ENCODE measurements at places on chromosomes 12 and 14. TPM values are rescaled to one million over a fixed set of nuclear protein-coding genes. Genes with fewer than 3 reads are reported as not detected.

DNA sequence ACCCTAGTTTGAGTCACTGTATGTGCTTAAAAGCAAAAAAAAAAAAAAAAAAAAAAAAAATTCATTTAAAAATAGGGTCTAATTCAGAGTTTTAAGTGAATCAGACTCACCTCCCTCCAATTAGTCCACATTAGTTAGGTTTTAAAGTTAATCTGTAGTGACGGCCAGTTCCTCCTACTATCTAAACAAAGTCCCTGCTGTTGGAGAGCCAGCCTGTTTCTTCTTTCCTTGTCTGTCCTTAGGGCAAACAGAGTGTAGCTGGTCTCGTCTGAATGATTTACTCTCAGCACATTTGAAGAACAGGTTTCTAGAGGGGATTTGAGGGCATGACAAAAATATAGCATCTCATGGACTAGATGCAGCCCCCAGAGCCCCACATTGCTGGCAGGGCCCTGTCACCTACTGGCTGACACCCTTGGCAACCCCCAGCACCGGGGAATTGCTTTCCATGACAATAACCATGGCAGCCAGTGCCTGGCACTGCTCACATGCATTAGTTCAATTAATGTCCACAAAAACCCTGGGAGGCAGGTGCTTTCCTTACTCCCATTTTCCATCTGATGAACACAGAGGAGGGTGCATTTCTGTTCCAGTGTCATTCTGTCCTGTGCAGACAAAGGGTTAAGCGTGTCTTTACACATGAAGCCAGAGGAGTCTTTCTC, 138.3 kb downstream of the PLXNC1 start:
- DNase-seq: no peak

DNA sequence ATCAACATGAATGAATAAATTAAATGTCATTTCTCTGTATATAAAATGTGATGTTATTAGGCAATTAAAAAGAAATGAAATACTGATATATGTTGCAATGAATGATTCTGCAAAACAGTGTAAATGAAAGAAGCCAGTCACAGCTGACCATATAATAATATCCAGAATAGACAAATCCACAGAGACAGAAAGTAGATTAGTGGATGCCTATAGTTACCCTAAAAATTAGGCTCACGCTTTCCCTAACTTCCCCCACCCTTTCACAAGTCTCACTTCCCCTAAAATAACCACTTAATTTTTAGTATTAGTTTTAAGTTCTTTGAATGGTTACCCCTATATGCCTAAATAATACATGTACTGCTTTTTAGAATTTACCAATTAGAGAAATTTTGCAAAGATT, 348.9 kb upstream of the FAR2 start:
- no peak for DNase-seq

DNA sequence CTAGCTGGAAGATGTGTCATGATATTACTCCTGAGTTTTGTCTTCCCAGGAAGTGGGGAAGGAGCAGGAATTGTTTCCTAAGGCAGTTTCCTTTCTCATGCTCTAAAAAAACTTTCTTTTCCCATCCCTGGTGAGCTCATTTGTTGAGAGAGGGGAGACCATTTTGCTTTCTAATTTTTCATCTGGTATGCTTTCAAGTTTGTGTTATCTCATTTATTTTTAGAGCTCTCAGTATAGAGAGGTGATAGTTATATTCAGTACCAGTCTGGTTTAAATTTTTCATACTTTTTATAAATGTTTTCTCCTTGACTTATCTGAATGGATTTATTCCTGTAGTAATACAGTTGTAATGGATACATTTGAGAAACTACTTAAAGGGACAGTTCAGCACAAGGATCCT, 79.6 kb downstream of the FBXW8 start:
- no peak for DNase-seq

GRCh38 chr12:56346675-56347074, 8.0 kb downstream of the IL23A start:
- no peak for DNase-seq

GRCh38 chr12:57086493-57087009, 2.4 kb upstream of the NAB2 start:
- DNase-seq: peak; percentile 83

GRCh38 chr12:19223018-19223417, 93.5 kb downstream of the PLEKHA5 start:
- no peak for DNase-seq

- no peak for DNase-seq
These were observed 23.5 kb downstream of the ATP5MC2 start for GRCh38 chr12:53652366-53652765.

DNA sequence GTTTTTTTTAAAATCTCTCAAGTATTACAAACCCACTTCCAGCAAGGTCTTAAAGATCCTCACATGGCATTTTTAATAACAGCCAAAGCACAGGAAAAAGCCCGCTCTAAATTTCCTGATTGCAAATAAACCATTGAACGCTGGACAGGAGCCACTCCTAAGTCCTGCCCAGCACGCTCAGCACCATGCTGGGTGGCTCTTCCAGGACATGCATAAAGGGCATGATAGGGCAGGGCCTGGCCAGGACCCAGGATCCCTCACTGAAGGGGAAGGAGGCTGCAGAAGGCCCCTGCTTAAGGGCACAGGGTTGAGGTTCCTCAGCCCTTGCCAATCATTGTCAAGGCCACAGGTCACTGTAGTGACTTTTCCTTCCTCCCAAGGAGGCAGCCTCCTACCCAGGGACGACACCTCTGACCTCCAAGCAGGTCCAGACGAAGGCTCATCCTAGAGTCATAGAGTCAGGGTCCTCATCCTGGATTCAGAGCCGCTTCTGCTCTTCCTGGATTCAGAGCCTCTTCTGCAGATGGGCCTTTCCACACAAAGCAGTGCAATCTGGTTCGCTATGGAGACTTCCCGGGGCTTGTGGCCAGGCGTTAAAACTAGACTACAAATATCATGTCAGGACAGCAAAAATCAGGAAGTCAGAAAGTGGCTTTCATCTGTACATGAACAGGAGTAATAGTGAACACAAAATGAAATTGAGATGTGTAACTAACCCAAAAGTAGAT, 123.8 kb downstream of the GCH1 start:
- DNase-seq: no peak

DNA sequence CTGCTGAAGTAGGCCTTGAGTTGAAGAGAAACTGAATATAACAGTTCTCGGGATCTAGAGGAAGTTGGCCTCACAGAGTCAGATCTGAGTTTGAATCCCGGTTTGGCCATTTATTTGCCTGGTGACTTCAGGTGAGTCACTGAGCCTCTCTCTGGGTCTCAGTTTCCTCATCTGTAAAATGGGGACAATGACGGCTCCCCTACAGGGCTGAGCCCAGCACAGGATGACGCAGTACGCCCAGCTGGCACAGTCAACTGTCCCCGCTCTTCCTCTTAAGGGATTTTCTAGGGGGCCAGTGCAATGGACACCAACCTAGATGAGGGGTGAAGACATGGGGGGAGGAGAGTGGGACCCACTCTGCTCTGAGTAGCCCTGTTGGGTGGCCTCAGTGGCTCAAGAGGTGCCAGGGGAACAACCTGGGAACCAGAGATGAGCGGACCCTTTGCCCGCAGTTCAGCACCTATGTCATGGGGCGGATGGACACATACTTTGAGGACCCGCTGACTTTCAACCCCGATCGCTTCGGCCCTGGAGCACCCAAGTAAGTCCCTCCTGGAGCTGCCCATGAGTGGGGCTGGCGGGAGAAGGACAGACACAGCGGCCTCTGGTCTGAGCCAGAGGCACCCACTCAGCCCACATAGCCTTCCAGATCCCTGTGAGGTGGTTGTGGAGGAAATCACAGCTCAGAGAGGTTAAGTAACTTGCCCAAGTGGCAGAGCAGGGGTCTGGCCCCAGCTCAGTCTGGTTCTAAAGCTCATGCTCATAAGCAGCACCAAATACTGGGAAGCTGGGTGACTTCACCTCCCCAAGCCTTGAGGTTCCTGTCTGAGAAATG, 41.1 kb downstream of the CYP46A1 start:
- no peak for DNase-seq

- DNase-seq: no peak
These were observed 35.0 kb upstream of the GALNT9 start for GRCh38 chr12:132364348-132364902.

DNA sequence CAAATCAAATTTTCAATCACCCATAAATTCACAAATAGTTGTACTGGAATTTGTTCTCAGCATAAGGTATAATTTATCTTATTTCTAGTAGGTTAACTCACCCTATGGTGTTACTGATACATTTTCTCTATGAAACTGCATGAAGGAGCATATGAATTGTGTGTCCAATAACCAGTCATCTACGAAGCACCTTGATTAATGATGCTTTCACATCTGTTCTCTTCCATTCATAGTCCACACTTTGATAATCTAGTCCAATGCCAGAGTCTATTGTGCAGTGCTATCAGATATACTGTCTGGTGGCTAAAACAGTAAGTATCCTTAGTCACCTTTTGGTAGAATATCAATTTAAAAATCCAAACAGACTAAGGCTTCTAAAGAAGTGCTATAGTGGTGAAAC, 876.0 kb downstream of the RPS29 start:
- no peak for DNase-seq

GRCh38 chr14:64438181-64438841, 27.0 kb upstream of the AKAP5 start:
- no peak for DNase-seq

GRCh38 chr14:101072531-101072930, 169.0 kb upstream of the RTL1 start:
- DNase-seq: no peak

GRCh38 chr12:64273527-64274403, 51.7 kb upstream of the KICS2 start:
- no peak for DNase-seq

DNA sequence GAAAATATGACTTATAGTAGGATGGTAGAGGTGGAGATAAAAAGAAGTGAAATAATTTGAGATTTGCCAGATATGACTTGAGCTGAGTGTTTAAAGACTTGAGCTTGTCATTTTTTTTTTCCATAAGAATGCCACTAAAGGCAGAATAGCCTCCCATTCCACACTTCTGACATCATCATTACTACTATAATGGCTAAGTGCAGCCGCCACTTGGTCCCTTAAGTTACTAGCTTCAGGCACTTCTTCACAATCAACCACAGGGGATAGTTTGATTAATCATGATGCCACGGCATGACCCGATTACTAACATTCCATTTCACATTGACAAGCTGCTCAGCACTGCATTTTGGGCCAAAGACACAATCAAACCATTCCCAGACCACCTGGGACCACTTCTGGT, 127.9 kb downstream of the EFCAB11 start:
- DNase-seq: no peak

DNA sequence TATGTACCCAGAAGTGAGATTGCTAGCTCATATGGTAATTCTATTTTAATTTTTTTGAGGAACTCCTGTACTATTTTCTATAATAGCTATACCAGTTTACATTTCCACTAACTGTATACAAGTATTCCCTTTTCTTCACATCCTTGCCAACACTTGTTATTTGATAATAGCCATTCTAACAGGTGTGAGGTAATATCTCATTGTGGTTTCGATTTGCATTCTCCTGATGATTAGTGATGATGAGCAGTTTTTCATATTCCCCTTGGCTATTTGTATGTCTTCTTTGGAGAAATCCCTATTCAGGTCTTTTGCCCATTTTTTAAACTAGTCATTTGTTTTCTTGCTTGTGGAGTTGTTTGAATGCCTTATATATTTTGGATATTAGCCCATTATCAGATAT, 121.3 kb downstream of the BBS10 start:
- no peak for DNase-seq

- DNase-seq: no peak
These were observed 12.9 kb downstream of the BTBD7 start for GRCh38 chr14:93319958-93320357.

GRCh38 chr14:54501480-54501879, 8.2 kb upstream of the CGRRF1 start:
- no peak for DNase-seq

- no peak for DNase-seq
These were observed 4.8 kb downstream of the RASSF9 start for GRCh38 chr12:85831327-85831990.

GRCh38 chr12:11706509-11707379, 57.3 kb downstream of the ETV6 start:
- no peak for DNase-seq

GRCh38 chr12:47121146-47121545, 41.4 kb upstream of the AMIGO2 start:
- DNase-seq: no peak

DNA sequence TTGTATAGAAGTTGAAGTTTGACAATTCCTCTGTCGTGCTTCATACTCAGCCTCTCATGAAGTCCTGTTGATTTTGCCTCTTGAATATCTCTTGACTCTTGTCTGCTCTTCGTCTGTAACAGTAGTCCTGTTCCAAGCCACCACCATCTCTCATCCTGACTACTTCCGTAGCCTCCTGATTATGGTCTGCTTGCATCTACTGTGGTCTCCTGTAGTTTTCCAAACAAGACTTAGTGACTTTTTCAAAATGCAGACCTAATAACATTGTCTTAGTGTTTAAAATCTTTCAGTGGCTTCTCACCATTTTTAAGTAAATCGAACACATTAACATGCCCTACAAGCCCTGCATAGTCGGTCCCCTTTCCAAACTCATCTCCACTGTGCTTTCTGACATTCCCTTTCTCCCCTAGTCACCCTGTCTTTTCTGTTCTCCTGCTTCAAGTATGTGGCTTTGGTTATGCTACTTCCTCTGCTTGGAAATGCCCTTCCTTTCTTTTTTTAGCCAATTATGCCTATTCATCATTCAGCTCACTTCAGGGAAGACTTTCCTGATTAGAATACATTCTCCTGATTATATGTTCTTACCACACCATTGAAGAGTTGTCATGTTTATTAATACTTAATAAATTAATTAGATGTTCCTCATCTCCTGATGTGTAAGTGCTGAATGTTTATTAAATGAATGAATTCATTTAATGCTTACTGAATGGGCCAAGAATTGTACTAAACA, 2.0 kb downstream of the SCYL2 start:
- DNase-seq: no peak

GRCh38 chr14:61179061-61179690, 102.0 kb downstream of the TMEM30B start:
- DNase-seq: no peak

DNA sequence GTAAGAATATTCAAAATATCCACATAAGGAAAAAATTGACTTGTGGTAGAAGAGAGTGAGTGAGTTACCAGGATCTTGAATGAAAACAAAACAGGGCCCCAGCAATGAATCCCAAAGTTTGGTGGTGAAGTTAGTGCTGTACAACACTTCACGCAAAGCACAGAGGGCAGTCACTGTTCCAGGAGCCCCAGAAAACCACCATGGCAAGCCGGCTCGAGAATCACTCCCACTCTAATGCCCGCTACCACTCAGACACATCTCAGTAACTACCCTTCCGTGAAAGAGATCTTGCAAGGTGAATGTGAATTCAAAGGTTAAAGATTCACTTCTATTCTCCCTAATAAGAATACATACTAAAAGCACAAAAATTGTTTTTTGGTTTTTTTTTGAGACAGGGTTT, 30.1 kb downstream of the CLIP1 start:
- no peak for DNase-seq

GRCh38 chr12:49987625-49988303, 15.0 kb downstream of the AQP6 start:
- DNase-seq: no peak

Gene CREBL2
- 39.0 TPM for total RNA-seq

Gene TTC7B
- total RNA-seq: 20.0 TPM

Gene TRIAP1
- 12.4 TPM for total RNA-seq

Gene USP5
- total RNA-seq: 29.0 TPM

Gene KCNMB4
- total RNA-seq: 9.7 TPM

Gene CARMIL3
- total RNA-seq: 1.5 TPM

Gene KRT72
- total RNA-seq: not detected

Gene VPS37B
- 18.9 TPM for total RNA-seq

Gene STYK1
- 5.0 TPM for total RNA-seq

Gene C12orf75
- total RNA-seq: 21.7 TPM

Gene YEATS4
- 24.0 TPM for total RNA-seq

Gene IL23A
- not detected for total RNA-seq

Gene ZFHX2
- 0.32 TPM for total RNA-seq

Gene CPNE6
- total RNA-seq: 0.58 TPM

Gene GUCY2C
- not detected for total RNA-seq

Gene NDRG2
- 84.5 TPM for total RNA-seq
